ENCODE measurements at places on chromosomes 3 and 15. TPM values are rescaled to one million over a fixed set of nuclear protein-coding genes. Genes with fewer than 3 reads are reported as not detected.

DNA sequence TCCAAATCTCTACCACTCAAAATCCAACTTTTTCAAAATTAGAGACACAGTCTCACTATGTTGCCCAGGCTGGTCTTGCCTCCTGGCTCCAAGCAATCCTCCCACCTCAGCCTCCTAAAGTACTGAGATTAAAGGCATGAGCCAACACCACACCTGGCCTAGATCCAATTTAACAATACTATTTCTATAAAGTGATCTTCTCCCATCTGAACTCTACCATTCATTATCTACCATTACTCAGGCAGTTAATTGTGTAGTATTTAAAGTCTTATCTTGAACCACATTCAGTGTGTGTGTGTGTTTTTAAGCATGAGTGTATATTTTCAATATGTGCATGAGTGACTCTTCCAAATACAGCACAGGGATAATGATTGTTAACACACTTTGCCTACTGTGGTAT lies 77.0 kb downstream of the INO80 start:
- peaks cover 33% of the 10 kb centered on the region for H3K36me3 ChIP-seq
- H3K27ac ChIP-seq: no peak overlapping the region
- DNase-seq: no peak
- H3K4me3 ChIP-seq: no peak overlapping the region
- peaks cover 32% of the 10 kb centered on the region for H3K4me1 ChIP-seq

The HDC gene
- total RNA-seq: not detected

DNA sequence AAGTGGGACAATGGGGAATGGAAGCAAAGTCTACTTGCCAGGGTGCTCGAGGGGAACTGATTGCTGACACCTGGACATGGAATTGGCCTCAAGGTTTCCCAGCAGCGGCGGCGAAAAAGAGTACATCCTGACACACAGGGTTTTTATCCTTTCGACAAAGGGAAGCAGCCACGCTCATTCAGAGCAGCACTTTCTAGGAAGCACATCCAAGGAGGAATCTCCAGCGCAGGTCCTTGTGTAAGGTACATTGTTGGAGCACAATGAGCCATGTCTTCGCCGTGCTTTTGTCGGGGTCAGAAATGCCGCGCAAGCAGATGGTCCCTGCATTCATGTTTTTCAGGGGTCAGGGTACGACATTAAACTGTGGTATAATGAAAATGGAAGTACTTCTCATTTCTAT lies 16.8 kb downstream of the CACNA1D start:
- H3K27me3 ChIP-seq: peaks cover 41% of the 10 kb centered on the region
- no peak overlapping the region for H3K4me3 ChIP-seq
- no peaks in the 10 kb centered on the region for H3K36me3 ChIP-seq
- no peak for DNase-seq

The AP3B2 gene
- not detected for total RNA-seq

GRCh38 chr3:12316729-12317351 lies 28.0 kb downstream of the PPARG start:
- no peak overlapping the region for H3K4me3 ChIP-seq
- no peak for DNase-seq
- no peaks in the 10 kb centered on the region for H3K36me3 ChIP-seq
- H3K4me1 ChIP-seq: peaks cover 8% of the 10 kb centered on the region

DNA sequence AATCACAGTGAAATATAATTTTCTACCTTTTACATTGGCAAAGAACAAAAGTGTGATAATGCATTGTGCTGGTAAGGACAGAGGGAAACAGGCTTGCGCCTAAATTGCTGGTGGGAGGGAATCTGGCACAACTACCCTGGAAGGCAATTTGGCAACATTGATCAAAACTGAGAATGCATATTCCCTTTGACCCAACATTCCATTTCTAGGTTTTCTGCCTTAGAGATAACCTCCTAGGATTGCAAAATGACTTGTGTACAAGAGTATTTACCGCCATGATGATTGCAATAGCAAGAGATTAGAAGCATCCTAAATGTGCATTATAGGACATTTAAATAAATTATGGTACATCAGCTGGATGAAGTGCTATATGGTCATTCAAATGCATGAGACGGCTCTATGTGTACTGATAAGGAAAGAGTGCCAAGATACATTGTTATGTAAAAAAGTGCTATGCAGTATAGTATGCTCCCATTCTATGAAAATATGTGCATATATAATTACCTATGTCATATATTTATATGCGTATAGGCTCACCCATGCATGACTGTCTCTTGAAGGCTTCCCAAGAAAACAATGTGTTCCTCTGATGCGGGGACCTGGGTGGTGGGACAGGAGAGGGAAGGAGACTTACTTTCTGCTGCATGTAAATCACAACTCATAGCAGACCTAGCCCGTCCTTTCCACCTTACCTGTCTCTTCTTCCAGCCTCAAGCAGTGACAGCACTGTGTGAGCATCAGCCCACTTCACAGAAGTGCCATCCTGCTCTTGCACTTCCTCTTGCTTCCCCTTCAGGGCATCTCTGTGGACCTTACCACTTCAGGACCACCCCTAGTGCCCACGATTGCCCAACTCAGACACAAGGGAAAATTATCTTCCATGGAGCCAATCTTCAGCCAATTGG lies 249.9 kb upstream of the TLE3 start:
- H3K4me1 ChIP-seq: no peaks in the 10 kb centered on the region
- DNase-seq: peak; percentile 38
- no peak overlapping the region for H3K27ac ChIP-seq
- H3K4me3 ChIP-seq: no peak overlapping the region

- H3K27ac ChIP-seq: no peak overlapping the region
- peaks cover 2% of the 10 kb centered on the region for H3K36me3 ChIP-seq
- peaks cover 63% of the 10 kb centered on the region for H3K4me1 ChIP-seq
- no peak overlapping the region for H3K4me3 ChIP-seq
Observed at GRCh38 chr3:197224034-197224444, 74.4 kb downstream of the DLG1 start.

DNA sequence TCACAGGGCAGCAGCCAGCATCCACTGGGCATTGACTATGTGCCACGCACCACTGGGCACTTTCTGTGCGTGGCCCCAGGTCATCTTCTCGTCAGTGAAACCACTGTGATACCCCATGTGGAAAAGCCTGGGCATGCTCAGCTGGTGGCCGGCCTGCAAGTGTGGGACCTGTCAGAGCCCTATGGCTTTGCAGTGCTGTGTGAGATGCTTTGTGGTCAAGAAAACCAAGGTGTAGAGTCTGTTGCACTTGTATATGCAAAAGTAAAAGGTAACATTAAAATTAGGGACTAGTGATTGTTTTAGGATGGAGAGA lies 69.5 kb downstream of the PGPEP1L start:
- H3K4me1 ChIP-seq: peaks cover 20% of the 10 kb centered on the region
- peaks cover 81% of the 10 kb centered on the region for H3K36me3 ChIP-seq
- no peaks in the 10 kb centered on the region for H3K27me3 ChIP-seq

The CDHR4 gene
- total RNA-seq: not detected

DNA sequence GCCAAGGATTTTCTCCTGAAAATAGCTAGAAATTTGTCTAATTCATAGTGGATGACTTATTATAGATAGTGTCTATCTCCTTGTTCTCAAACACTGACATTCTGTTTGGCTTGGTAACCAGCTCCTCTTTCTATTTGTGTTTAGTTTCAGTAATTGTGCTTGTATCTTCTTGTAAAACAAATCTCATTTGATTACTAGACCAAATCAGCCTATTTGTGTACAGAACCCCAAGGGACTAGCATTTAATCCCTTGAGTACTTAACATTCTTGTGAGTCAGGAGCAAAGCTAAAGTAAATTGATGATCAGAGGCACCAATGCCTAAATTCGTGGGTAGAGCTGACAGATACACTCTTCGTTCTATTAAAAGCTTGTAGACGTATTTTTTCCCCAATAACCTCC lies 306.5 kb upstream of the SLITRK3 start:
- no peak overlapping the region for H3K4me3 ChIP-seq
- H3K36me3 ChIP-seq: no peaks in the 10 kb centered on the region
- peaks cover 6% of the 10 kb centered on the region for H3K27me3 ChIP-seq
- H3K4me1 ChIP-seq: no peaks in the 10 kb centered on the region
- DNase-seq: no peak

DNA sequence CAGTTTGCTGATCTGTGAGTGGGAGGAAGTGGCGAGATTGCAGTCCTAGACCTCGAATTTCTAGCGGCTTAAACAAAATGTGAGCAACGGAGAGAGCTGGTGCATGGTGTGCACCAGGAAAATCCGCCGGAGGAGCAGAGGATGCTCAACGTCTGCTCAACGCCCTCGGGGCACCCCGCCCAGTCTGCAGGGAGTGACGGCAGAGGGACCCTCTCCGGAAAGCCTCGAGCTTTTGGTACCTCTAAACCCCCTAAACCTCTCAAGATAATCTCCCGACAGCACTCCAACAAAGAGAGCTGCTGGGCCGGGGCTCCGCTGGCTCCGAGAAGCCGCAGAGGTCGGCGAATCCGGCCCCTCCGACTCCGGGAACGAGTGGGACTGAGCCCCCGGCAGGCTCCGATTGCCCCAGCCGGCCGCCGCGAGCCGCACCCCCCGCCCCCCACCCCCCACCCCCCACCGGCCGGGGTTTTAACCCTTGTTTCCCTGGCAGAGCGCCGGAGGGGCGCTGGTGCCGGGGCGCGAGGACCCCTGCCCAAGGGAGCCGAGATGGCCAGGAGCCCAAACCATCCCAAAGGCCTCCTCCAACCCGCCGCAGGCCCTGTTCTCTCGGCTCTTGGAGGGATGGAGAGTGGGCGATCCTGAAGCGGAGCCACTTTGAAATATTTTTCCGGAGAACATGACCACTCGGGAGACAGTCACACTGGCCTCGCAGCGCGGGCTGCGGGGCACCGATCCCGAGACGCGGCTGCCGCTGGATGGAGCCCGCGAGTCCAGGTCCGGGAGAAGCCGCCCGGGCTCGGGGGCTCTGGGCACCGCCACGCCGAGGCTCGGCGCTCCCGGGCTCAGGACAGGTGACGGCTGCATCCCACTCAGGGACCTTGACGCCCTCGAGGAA lies 1.5 kb downstream of the MEGF11 start:
- peak; percentile 89 for DNase-seq
- no peaks in the 10 kb centered on the region for H3K36me3 ChIP-seq
- H3K27ac ChIP-seq: no peak overlapping the region
- peaks cover 78% of the 10 kb centered on the region for H3K27me3 ChIP-seq
- H3K4me1 ChIP-seq: peaks cover 17% of the 10 kb centered on the region

The FBXO40 gene
- total RNA-seq: not detected

The ALG1L2 gene
- 2.1 TPM for total RNA-seq

DNA sequence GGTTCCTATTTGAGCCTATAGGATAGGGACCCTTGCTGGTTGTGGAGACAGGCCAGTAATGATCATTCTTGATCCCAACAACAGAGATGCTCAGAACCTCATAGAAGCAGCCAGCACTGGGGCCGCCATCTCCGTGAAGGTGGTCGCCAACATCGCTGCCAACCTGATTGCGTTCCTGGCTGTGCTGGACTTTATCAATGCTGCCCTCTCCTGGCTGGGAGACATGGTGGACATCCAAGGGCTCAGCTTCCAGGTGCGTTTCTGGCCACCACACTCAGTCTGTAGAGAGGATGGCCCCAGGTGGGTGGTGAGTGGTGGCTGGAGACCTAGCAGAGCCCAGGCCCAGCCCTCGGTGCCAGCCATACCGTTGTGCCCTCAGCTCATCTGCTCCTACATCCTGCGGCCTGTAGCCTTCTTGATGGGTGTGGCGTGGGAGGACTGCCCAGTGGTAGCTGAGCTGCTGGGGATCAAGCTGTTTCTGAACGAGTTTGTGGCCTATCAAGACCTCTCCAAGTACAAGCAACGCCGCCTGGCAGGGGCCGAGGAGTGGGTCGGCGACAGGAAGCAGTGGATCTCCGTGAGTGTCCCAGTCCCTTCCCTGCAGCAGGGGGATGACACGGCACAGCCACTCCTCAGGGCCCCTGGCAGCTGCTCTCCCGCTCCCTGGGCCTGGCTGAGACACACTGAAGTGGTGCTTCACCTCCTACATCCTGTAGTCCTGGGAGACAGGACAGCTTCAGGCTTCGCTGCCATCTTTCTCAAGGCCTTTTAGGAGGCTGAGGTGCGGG lies 46.5 kb upstream of the PDE8A start:
- no peaks in the 10 kb centered on the region for H3K36me3 ChIP-seq
- H3K27me3 ChIP-seq: peaks cover 14% of the 10 kb centered on the region
- H3K4me1 ChIP-seq: peaks cover 2% of the 10 kb centered on the region
- H3K4me3 ChIP-seq: no peak overlapping the region
- H3K27ac ChIP-seq: no peak overlapping the region

DNA sequence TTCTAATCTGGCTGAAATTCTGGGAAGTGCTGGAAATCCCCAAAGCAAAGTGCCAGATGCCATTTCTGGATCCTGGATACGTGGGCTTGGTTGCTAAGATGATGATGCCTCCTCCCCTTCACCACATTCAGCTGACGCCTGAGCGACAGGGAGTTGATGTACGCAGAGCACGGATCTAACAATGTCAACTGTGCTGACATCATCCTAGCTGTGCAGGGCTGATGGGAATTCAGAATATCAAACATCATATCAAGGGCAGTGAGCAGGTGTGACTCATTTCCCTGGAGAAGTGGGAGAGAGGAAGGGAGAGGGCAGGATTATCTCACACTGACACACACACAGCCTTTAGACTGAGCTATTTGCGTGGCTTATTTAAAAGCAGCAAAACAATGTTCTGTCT lies 92.6 kb upstream of the ZBTB20 start:
- H3K27me3 ChIP-seq: no peaks in the 10 kb centered on the region
- H3K36me3 ChIP-seq: no peaks in the 10 kb centered on the region
- DNase-seq: no peak
- H3K4me3 ChIP-seq: no peak overlapping the region
- peak overlapping the region; percentile 53 for H3K27ac ChIP-seq

DNA sequence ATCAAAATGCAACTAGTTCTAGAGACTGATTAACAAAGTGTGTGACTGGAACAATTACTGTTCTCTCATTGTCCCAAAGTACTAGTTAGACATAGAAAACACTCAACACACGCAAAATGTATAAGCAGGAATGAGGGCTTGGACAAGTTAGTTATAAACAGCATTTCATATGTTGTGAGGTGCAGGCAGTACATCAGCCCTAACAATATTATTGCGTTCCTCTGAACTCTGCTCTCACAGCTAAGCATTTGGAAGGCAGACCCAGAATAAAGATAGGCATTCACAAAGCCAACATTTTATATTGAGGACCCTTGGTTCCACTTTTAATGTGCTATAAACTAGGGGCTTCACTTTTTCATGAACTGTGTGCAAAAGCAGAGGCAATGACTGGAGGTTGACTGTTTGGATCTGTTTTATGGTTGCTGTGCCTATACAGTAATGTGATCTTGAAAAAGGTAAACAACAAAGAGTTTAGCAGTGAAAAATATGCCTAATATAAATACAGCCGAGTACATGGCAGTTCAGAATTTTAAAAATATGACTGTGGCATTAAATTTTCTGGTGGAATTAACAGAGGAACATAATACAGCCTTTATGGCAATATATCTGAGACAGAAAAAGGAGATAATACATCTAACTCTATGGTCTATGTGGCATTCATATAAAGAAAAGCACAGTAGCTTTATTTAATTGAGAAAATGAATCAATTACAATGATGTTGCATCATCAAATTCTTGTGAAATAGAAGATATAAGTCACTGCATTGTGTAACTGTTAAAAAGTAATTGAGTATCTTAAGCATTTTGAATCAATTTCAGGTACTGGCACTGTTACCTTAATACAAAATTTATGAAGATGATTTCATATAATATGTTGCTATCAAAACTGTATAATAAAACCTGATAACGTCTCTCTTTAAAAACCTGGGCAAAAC lies 80.0 kb upstream of the SKOR1 start:
- DNase-seq: no peak
- no peaks in the 10 kb centered on the region for H3K27me3 ChIP-seq
- peaks cover 8% of the 10 kb centered on the region for H3K36me3 ChIP-seq
- peaks cover 2% of the 10 kb centered on the region for H3K4me1 ChIP-seq
- H3K4me3 ChIP-seq: no peak overlapping the region
- H3K27ac ChIP-seq: no peak overlapping the region
